CD4-positive, alpha-beta T cell treated with Interleukin-6 at 100 ng/mL for 8 hours (primary cell): ENCODE measurements at places on chromosomes 12 and 14.

DNA sequence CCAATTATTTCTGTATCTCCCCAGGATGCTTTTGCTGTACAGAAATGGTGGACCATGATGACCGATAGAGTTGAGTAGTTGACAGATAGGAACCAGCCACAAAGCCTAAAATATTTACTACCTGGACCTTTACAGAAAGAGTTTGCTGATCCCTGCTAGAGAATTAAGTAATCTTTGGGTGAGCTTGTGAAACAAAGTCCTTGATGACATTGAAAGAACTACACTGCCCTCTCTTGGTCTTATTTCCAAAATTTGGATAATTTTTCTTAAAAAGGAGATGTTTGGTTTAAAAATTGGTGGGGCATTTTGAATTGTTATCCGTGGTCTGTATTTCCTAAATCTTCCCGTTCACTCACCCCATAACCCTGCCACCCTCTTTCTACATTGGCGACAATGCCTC is 13.7 kb upstream of the TCTN1 start:
- DNase-seq, result peak; percentile 60

- no peak for DNase-seq
Measured at GRCh38 chr12:87430444-87430843, 598.8 kb downstream of the C12orf50 start.

DNA sequence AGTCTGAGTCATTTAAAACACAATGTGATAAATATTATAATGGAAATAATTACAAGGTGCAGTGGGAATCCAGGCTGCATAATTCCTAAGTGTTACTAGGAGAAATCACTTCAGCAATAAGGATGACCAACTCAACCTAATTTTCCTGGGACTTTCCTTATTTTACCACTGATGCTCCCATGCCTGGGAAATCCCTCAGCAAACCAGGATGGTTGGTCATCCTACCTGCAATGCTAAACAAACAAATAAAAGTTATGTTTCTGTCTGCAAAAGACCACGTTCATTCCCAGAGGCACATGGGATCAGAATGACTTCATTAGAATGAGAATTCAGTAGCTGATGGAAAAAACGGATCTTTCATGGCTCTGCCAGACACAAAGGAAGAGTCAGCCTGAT is 130.8 kb upstream of the RAP1B start:
- DNase-seq, result no peak

DNA sequence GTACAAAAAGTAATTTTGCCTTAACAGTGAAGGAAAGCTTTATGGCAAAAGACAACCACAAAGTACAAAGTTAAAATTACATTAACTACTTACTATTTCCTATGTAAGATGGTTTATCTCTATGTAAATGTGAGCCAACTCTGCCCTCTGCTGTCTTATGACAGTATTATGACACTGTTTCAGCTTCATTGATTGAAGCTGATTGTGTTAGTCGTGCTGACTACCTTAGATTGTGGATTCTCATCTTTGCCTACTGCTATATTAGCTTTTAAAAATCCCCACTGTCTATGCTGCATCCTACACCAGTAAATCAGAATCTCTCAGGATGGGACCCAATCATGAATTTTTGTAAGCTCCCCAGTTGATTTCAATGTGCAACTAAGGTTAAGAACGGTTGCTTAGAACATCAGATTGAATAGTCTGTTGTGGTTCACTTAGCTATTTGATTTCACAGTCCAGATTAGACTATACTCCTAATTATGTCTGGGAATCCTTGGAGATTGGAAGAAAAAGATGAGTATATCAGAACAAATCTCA is 12.2 kb upstream of the SPTB start:
- peak; percentile 63 for DNase-seq

DNA sequence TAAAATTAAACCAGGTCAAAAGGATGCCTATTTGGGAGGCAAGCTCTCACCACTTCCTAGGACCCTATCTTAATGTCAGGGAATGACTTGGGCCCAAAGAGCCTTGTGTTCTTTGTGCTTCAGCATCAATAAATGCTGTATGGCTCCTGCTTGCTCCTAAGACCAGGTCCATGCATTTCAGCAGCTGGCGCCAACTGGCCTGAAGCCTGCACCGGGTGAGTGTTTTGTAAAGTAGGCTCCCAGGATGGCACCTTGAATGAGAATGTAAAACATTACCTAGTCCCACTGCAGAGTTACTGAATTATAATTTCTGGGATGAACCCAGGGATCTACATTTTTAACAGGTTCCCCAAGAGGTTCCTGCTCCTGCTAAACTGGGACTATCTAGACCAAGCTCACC is 16.1 kb upstream of the SLC38A4 start:
- DNase-seq, result no peak

GRCh38 chr14:47826809-47827208 is 151.4 kb upstream of the MDGA2 start:
- no peak for DNase-seq

DNA sequence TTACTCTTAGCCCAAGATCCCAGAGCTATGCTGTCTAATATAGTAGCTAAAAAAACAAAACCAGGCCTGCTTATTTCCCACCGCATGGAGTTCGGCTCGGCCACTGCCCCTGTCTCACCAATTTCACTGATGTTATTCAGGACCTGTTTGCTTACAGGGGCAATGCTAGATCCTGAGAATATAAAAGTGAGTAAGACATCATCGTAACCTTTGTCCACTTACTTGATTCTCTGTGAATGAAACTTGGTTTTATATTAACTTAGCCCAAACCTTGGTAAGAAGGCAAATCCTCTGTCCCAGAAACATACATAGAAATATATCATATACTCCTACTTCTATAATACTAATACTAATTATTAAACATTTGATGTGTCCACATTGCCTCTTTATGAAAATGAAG is 56.6 kb downstream of the RNFT2 start:
- no peak for DNase-seq

DNA sequence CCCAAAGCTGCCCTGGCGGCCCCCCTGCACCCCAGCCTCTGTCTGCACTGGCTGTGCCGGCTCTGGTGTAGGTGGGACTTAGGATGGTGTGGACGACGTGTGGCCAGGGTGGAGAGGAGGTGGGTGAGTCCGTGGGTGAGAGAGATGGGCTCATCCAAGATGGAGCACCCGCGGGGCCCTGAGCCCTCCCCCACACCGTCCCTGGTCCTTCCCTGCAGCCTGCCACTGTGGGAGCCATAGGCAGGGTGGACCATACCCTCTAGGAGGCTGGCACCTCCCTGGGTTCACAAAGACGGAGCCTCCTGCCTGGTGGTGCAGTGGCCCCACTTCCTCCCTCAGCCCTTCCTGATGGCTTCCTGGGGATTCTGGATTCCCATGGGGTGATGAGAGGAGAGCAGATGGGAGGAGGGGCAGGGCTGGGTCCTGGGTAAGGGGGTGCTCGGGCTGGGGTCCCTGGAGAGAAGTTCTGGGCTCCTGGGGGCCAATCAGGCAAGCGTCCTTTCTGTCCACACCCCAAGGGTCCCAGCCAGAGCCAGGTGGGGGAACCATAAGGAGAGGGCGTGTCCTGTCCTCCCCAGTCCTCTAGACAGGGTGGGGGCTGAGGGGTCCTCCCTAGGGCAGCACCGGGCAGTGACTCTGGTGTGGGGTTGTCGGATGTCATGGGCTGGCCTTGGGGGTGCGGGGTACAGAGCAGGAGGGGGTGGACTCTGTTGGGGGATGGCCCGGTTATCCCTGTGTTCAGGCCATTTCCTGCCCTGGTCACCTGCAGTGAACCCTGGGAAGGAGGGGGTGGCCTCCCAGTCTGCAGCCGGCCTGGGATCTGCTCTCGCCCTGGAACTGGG is 384.8 kb downstream of the TMEM121 start:
- no peak for DNase-seq

GRCh38 chr12:52789637-52790426 is 6.1 kb downstream of the KRT3 start:
- DNase-seq, result no peak

DNA sequence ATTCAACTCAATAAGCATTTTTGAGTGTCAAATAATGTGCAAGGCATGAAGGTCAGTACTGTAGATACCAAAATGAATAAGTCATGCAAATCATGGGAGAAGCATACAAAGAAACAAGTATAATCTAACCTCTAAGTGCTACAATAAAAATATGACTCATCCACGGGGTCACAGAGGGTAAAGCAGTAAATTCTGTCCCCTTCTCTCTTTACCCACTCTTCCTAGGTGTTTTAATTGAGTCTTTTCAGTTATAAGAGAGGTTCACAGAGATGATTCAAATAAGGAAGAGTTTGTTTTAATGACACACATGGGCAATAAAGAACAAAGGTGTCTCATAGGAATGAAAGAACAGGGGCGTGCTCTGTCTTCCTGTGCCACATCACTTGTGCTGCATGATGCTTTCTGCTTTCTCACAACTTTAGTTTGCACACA is 71.5 kb upstream of the DAAM1 start:
- no peak for DNase-seq

DNA sequence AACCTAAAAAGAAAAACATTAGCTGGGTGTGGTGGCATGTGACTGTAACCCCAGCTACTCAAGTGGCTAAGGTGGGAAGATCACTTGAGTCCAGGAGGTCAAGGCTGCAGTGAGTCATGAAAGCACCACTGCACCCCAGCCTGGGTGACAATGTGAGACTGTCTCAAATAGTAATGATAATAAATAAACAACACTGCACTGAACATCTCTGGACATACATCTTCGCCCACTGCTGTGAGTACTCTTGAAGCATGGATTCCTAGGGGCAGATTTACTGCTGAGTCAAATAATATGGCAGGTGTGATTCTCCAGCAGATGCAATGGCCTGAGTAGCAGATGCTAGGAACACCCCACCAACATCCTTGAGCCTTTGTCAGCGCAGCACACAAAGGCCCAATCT is 23.6 kb downstream of the ABCB9 start:
- DNase-seq, result no peak

DNA sequence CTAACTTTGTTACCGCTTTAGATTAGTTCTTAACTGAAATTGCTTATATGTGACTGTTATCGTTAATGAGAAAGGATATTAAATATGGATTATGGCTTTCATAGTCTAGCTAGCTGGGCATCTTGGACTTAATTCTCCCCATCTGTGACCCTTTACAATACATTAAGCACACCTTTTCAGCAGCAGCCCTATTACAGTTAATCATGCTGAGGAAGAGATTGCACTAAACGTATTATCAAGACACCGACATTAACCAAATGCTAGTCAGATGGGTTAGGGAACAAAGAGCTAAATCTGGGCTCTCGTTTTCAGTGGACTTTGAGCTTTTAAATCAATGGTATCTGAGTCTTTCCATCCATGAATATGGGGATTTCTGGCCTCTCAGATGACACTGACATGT is 447.5 kb upstream of the DCN start:
- DNase-seq, result no peak
